ENCODE measurements at places on chromosomes 11 and 22.

- peak overlapping the region; percentile 49 for H3K27ac ChIP-seq
- H3K27me3 ChIP-seq = no peaks in the 10 kb centered on the region
Measured at GRCh38 chr11:1761857-1762536, 1.7 kb downstream of the CTSD start.

DNA sequence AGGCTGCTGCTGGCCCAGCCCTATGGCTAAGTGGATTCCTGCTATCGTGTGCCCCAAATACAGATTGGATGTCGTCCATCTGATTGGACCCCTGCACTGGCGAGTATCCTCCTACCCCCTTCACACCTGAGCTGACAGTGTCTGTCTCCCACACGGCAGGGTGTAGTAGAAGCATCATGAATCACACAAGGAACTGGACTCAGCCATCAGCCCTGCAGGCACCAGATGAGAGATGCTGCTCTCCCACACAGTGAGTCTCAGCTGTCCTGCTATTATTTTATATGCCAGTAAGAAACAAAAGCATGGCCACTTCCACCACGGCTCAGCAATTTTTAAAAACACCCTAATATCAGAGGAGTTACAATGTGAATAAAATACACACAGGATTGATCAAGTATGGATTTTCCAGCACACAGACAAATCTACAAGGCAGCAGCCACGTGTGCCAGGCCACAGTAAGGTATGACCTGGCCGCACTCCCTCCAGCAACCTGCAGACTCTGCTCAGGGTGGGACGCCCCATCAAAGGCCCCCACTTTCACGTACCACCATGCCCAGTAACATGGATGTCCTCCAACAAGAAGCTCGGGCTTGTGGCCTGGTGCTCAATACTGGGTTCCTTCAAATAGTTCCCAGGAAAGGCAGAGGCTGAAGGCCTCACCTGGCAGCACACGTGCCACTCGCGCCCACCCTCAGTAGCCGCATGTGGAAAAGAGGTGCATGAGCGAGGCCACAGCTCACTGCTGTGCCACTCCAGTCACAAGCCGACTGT is 16.4 kb upstream of the SLC25A1 start:
- no peak for DNase-seq
- H3K27me3 ChIP-seq = peaks cover 4% of the 10 kb centered on the region
- peaks cover 18% of the 10 kb centered on the region for H3K4me1 ChIP-seq
- H3K36me3 ChIP-seq = no peaks in the 10 kb centered on the region
- no peak overlapping the region for H3K27ac ChIP-seq

- no peaks in the 10 kb centered on the region for H3K27me3 ChIP-seq
- no peaks in the 10 kb centered on the region for H3K36me3 ChIP-seq
- no peak overlapping the region for H3K4me3 ChIP-seq
- H3K27ac ChIP-seq = no peak overlapping the region
- no peaks in the 10 kb centered on the region for H3K4me1 ChIP-seq
Measured at GRCh38 chr11:27229511-27230191, 133.4 kb downstream of the CCDC34 start.

DNA sequence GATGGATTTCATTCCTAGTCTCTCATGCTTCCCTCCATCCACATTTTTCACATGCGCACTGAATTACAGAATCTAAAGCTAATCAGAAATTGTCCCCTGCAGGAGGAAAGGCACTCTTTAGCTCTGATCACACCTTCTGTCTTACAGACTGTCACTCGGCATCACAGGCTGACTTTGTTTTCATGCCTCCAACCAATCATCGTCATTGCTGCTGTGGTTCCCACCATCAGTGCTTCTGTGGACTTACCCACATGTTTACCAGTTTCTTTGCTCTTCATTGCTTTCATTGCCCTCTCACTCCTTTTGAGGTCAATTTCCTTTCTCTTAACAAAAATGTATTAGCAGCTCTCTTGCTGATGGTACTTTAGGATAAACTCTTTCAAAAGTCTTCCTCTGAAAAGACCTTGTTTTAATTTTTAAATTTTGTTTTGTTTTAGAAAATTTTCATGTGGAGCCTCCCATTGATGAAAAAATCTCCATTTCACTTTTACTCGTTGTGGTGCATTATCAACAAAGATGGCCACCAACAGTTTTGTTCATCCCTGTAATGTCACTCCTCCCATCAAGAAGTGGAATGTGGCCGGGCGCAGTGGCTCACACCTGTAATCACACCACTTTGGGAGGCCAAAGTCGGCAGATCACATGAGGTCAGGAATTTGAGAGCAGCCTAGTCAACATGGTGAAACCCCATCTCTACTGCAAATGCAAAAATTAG is 20.2 kb upstream of the TREH start:
- H3K36me3 ChIP-seq = peaks cover 9% of the 10 kb centered on the region
- peak; percentile 70 for DNase-seq
- no peak overlapping the region for H3K27ac ChIP-seq
- H3K4me3 ChIP-seq = no peak overlapping the region
- H3K4me1 ChIP-seq = peaks cover 23% of the 10 kb centered on the region

GRCh38 chr11:17556999-17557398 is 9.9 kb downstream of the OTOG start:
- H3K27me3 ChIP-seq = peaks cover 3% of the 10 kb centered on the region
- no peak overlapping the region for H3K27ac ChIP-seq
- H3K4me3 ChIP-seq = no peak overlapping the region
- no peak for DNase-seq
- H3K36me3 ChIP-seq = no peaks in the 10 kb centered on the region

DNA sequence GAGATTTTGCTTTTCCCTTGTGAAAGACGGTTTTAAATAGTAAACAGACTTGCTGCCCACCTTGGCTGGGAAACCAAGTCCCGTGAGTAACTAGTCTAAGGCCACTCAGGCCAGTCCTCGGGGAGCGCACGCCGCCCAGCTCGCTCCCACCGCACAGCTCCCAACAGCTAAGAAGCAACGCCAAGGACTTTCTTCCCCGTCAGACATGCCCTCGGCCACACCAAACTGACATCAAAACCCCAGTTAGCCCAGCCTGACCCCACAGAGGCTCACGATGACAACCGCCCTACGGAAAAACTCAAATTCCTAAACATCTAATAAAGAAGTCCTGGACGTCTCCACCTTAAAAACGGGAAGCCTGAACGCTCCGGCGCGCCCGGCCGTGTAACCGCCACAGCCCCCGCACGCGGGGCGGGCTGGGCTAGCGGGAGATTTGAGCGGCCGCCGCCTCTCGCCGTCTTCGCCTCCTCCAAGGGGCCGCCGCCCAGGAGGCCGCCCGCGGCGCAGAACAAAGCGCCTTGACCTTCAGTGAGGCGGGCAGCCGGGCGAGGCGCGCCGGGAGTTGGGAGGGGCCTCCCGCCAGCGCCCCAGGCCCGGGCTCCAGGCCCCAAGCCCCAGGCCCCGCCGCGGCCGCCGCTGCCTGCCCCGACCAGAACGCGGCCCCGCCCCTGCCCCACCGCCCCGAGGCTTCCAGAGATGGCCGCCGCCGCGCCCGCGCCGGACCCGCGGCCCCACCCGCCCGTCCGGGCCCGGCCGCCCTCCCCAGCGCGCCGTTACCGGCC is 486 bp downstream of the NAP1L4 start:
- peaks cover 21% of the 10 kb centered on the region for H3K4me1 ChIP-seq
- H3K27ac ChIP-seq = peak overlapping the region; percentile 98
- no peaks in the 10 kb centered on the region for H3K27me3 ChIP-seq
- peak overlapping the region; percentile 95 for H3K4me3 ChIP-seq
- peak; percentile 58 for DNase-seq

GRCh38 chr11:71215425-71215965 is 36.9 kb downstream of the SHANK2 start:
- DNase-seq = no peak
- H3K27ac ChIP-seq = no peak overlapping the region
- H3K4me3 ChIP-seq = no peak overlapping the region

GRCh38 chr11:106121570-106122320 is 44.3 kb downstream of the AASDHPPT start:
- no peaks in the 10 kb centered on the region for H3K4me1 ChIP-seq
- H3K4me3 ChIP-seq = no peak overlapping the region
- H3K36me3 ChIP-seq = no peaks in the 10 kb centered on the region
- no peak for DNase-seq
- H3K27ac ChIP-seq = no peak overlapping the region

- H3K36me3 ChIP-seq = peaks cover 4% of the 10 kb centered on the region
- peak overlapping the region; percentile 90 for H3K27ac ChIP-seq
- peak overlapping the region; percentile 95 for H3K4me3 ChIP-seq
- DNase-seq = no peak
Measured at GRCh38 chr11:32893093-32893342, 407 bp downstream of the QSER1 start.

GRCh38 chr11:5712507-5712906 is 22.9 kb downstream of the TRIM22 start:
- H3K4me3 ChIP-seq = no peak overlapping the region
- no peaks in the 10 kb centered on the region for H3K27me3 ChIP-seq
- H3K4me1 ChIP-seq = peaks cover 9% of the 10 kb centered on the region
- no peak for DNase-seq
- H3K36me3 ChIP-seq = peaks cover 30% of the 10 kb centered on the region
- H3K27ac ChIP-seq = no peak overlapping the region

DNA sequence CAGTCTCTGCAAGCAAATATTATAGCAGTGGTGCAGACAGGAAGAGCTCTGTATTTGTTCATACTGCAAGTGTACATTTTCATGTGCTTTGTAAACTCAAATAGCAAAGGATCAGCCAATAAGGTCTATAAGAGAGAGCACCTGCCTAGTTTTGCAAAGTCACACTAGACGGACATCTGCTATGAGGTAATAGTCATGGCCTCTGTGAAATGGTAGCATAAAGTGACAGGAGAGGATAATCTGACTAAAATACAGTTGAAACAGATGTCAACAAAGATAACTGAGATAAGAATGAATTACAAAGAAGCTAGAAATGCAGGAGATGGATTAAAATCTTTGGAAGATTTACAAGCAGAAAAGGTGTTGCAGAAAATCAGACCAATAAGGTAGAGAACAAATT is 70.6 kb upstream of the SPON1 start:
- no peak overlapping the region for H3K4me3 ChIP-seq
- H3K27me3 ChIP-seq = no peaks in the 10 kb centered on the region
- H3K36me3 ChIP-seq = no peaks in the 10 kb centered on the region

- H3K27ac ChIP-seq = no peak overlapping the region
- no peak overlapping the region for H3K4me3 ChIP-seq
- H3K36me3 ChIP-seq = peaks cover 4% of the 10 kb centered on the region
- no peaks in the 10 kb centered on the region for H3K27me3 ChIP-seq
Measured at GRCh38 chr11:110474578-110474977, 44.8 kb downstream of the FDX1 start.

DNA sequence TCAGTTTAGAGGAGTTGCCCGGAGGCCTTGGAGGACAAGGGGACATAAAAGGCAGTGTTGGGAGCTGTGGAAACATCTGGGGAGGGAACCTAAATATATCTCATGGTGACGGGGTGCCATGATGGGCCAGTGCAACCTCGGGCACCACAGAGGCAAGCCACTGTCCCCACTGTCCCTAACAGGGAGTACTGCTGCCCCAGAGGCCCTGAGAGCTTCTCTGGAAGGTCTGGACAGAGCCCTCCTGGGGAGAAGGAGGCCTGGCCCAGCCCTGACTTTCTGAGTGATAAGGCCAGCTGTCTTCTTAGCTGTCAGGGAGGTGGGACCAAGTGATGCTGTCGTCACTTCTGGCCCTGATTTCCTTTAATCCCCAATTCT is 5.5 kb upstream of the P2RY6 start:
- H3K27ac ChIP-seq = no peak overlapping the region
- no peaks in the 10 kb centered on the region for H3K36me3 ChIP-seq
- H3K4me3 ChIP-seq = no peak overlapping the region
- H3K27me3 ChIP-seq = peaks cover 45% of the 10 kb centered on the region
- DNase-seq = no peak
- H3K4me1 ChIP-seq = peaks cover 3% of the 10 kb centered on the region

DNA sequence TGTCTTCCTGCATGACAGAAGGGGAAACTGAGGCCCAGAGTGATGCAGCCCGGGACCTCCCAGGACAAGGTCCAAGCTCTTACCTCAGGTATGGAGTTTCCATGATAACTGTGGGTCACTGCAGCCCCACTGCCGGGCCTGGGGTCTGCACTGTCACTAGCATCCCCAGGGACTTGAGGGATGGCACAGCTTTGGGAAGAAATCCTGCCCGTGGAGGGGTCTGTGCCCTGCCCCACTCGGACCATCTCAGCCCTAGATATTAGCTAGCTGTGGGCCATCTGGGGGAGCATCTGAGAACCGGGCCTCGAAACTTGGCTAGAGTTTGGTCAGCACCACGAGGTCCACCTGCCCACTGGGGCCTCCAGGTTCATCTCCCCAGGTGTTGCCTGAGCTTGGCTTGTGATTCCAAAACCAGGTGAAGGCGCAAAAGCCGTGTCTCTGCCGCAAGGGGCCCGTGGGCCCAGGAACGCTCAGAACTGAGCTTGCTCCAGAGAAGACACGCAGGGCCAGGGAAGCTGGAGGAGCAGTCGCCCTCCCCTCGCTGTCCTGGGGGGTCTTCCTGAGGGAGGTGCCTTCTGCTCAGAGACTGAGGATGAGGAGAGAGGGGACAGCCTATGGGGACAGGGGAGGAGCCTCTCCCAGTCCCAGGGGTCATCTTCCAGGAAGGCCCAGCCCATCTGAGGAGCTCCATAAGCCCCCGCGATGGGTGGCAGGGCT is 4.8 kb downstream of the LINC01488 start:
- no peak for DNase-seq
- H3K27ac ChIP-seq = no peak overlapping the region
- no peaks in the 10 kb centered on the region for H3K27me3 ChIP-seq
- no peaks in the 10 kb centered on the region for H3K4me1 ChIP-seq

- peaks cover 3% of the 10 kb centered on the region for H3K27me3 ChIP-seq
- H3K4me3 ChIP-seq = no peak overlapping the region
- no peaks in the 10 kb centered on the region for H3K36me3 ChIP-seq
- no peak overlapping the region for H3K27ac ChIP-seq
Measured at GRCh38 chr11:116698080-116698479, 74.7 kb downstream of the BUD13 start.

- no peak overlapping the region for H3K4me3 ChIP-seq
- no peaks in the 10 kb centered on the region for H3K27me3 ChIP-seq
- no peak overlapping the region for H3K27ac ChIP-seq
- DNase-seq = no peak
- H3K4me1 ChIP-seq = no peaks in the 10 kb centered on the region
- peaks cover 2% of the 10 kb centered on the region for H3K36me3 ChIP-seq
Measured at GRCh38 chr11:107050121-107050520, 31.8 kb upstream of the GUCY1A2 start.

GRCh38 chr11:6941970-6942369 is 15.7 kb downstream of the ZNF215 start:
- no peak overlapping the region for H3K27ac ChIP-seq
- H3K4me3 ChIP-seq = no peak overlapping the region
- H3K36me3 ChIP-seq = no peaks in the 10 kb centered on the region
- no peaks in the 10 kb centered on the region for H3K27me3 ChIP-seq
- no peak for DNase-seq
- no peaks in the 10 kb centered on the region for H3K4me1 ChIP-seq
